ENCODE measurements at places on chromosomes 6 and 20.
A peak's percentile ranks its signal among the peaks of the same experiment; 100 is the strongest.

- DNase-seq, result no peak
Measured at GRCh38 chr20:1163105-1163504, 21.7 kb downstream of the TMEM74B start.

GRCh38 chr6:37134396-37135191 is 35.4 kb upstream of the PIM1 start:
- DNase-seq, result no peak

GRCh38 chr20:50317116-50317515 is 126.5 kb downstream of the CEBPB start:
- no peak for DNase-seq

DNA sequence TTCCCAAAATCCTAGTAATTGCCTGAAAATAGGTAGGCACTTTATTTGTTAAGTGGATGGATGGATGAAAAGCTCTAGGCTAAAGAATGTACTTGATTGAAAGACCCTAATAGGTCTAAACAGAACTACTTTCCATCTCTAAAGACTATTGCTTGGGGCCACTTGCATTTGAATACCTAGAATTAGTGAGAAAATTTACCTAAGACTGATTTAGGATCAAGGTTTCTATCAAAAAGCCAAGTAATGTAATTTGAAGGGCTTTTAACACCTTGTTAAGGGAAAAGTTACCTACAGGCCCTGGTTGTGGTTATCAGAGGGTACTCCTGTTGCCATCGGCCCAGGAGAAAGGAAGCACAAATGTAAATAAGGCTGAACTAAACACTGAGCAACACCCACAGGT is 580.7 kb downstream of the LMBRD1 start:
- DNase-seq, result no peak

GRCh38 chr20:3553663-3554062 is 82.8 kb downstream of the ATRN start:
- no peak for DNase-seq

DNA sequence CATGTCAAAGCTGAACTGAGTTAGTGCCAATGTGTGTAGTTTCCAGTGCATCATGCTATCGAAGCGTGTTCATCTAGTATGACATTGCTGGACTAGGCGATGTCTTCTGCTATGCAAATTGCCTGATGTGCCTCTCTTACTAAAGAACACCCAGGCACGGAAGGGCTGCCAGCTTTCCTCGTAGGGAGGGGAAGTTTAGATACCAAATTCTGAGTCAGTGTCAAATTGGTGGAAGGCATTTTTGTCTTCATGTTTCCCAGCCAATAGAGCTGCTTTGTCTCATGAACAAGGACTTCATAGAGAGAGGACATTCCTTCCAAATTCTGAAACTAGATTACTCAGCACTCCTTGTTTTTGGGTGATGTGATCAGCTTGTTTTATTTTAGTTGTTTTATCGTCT is 320.1 kb downstream of the BTBD3 start:
- peak; percentile 91 for DNase-seq

GRCh38 chr20:48599106-48599747 is 228.6 kb downstream of the PREX1 start:
- no peak for DNase-seq

DNA sequence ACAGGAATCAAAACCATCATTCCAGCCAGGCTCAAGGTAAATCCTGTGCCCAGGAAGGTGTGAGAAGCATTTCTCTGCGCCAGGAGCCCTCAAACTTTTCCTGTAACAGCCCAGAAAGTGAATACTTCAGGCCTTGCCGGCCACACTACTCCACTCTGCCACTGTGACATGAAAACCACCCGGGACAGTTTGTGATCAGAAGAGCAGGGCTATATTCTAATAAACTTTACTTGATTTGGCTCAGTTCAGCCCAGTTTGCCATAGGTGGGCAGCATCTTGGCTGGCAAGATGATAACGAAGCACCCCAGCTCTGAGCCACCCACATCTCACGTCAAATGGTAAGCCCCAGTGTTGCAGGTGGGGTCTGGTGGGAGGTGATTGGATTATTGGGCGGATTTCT is 249.4 kb downstream of the DLL1 start:
- no peak for DNase-seq

DNA sequence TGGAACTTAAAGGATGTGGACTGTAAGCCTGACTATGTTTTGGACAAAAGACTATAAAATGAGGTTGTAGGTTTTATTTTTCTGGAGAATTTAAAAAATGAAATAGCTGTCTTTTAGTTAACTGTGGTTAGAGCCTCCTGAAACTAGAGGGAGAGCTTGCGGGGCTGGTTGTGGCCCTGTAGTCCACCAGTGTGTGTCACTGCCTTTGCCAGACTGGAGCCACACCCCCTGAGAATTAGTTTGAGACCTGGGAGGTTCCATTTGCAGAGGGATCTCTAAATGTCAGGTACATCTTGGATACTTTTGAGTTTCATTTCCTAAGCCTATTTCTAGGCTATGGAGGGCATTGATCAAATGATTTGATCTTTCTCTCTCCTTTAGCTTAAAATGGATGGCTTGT is 20.8 kb downstream of the ZC2HC1B start:
- no peak for DNase-seq

DNA sequence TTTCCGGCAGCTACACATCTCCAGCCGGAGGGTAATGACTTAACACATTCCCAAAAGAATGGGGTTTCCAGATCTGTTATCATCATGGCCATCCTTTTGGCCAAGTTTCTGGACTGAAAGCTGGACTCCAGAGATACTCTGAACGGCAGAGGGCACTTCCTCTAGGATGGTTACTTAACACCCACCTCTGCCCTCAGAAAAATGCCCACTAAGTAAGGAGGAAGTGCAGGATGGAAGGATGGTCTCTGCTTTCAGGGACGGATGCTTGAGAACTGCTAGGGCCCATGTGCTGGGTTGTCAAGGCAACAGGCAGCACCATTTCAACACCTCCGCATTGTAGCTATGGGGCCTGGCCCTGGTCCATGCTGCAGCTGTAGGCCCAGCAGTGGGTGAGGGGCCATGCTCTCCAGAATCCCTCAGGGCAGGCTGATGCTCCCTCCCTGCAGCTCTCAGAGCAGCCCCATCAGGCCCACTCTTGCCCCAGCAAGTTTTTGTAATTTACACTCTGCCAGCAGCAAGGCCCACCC is 16.5 kb upstream of the TGM3 start:
- DNase-seq, result no peak

- no peak for DNase-seq
Measured at GRCh38 chr6:158677906-158678578, 28.2 kb downstream of the SYTL3 start.

- DNase-seq, result no peak
Measured at GRCh38 chr6:168452685-168453377, 11.8 kb downstream of the SMOC2 start.

DNA sequence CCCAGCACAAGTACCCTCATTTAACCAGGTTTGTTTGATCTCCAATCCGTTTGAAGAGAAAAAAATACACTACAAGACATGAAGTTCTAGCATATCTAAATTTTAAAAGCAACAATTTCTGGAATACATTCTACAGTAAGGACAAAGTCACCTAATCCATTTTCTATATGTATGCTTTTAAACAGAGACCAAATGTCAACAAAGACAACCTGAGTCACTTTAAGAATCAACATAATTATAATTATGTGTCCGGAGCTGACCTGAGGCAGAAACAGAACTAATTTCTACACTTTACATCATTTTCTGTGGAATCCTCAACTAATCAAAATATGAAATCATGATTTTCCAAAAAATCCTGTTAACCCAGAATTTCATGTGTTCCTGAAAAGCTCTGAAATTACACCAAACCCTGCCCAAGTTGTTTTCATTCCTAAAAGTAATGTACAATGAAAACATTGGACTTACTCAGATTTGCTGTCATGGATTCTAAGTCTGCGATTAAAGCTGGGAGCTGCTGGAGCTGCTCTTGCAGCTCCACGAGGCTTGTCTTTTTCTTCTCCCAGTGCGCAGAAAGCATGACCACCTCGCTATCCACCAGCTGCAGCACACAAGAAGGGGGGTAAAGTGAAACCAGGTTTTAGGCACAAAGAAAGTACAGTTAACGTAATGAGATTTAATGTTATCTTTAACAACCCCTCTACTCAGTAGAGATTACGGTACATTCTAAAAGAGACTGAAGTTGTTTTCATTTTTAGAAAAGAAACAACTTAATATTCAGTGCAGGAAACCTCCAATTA is 35.8 kb downstream of the DTNBP1 start:
- DNase-seq, result no peak

GRCh38 chr6:119313937-119314884 is 35.4 kb downstream of the MAN1A1 start:
- no peak for DNase-seq

DNA sequence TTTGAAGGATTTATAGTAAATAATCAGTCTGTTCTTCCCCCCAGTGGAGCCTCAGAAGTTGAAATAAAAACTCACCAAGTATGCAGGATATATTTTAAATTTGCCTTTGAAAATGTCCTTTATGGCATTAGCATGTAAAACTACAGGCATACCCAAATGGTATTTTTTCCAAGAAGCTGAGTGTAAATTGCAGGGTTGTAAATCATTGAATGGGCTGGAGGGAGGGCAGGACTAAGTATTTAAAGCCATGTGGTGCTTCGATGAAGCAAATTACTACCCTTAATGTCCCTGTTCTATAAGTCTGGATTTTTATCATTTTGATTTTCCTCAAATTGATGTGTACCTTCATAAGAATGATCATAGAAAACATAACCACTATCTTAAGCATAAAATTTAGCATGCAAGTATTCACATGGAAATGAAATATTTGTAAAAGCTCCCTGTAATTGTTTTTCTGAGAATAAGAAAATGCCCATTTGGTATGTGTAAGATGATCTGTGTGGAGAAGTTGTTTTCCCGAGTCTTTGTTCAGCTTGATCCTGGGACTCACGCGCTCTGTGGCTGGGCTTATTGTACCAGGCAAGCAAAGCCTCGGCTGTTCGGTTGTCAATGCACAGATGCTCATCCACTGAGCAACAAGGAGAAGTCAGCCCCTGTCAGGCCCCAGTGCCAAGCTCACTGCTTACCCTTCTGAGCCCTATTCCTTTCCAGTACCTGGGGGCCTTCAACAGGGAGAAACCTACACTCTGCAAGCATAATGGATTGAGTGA is 66.7 kb downstream of the CD164 start:
- no peak for DNase-seq

- DNase-seq, result peak; percentile 53
Measured at GRCh38 chr20:46022411-46023147, 6.4 kb upstream of the SLC12A5 start.

DNA sequence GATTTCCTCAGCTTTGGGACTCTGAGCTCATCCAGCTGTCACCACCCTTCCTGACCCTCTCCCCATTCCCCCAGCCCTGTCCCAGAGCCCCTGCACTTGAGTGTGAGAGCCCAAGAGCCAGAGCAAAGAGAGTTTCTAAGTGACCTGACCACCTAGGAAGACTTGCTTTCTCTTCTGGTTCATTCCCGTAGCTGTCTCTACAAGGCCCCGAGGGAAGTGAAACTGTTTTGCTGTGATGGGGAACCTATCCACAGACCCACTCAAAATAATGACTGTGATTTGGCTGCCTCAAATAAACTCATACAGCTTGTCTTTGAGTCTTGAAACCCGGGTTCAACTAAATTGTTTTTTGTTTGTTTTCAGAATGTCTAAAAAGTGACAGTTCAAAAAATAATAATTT is 74.6 kb upstream of the XRN2 start:
- DNase-seq, result no peak

- no peak for DNase-seq
Measured at GRCh38 chr6:79180052-79180451, 54.4 kb downstream of the HMGN3 start.

- no peak for DNase-seq
Measured at GRCh38 chr20:63881451-63882226, 13.3 kb upstream of the DNAJC5 start.

- peak; percentile 61 for DNase-seq
Measured at GRCh38 chr6:26553264-26553634, 15.1 kb downstream of the HMGN4 start.

- DNase-seq, result no peak
Measured at GRCh38 chr6:107968081-107968480, 10.1 kb upstream of the SEC63 start.

GRCh38 chr20:62800314-62801259 is 4.0 kb upstream of the OGFR start:
- DNase-seq, result no peak

DNA sequence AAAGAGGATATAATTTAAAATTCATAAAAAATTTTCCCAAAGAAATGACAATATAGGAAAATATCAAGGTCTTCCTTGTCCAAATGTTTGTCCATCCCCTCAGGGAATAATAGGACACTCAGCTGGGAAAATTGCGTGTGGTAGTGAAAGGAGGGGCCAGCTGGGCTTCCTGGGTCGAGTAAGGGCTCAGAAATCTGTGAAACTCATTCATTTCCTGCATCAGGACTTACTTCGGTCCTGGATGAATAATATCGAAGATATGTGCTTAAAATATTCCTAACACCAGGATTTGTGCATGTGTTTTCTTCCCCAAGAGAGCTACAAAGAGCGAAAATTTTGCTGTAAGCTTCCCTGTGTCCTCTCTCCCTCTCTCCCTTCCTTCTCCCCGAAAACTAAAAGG is 118.2 kb upstream of the GJE1 start:
- peak; percentile 25 for DNase-seq

DNA sequence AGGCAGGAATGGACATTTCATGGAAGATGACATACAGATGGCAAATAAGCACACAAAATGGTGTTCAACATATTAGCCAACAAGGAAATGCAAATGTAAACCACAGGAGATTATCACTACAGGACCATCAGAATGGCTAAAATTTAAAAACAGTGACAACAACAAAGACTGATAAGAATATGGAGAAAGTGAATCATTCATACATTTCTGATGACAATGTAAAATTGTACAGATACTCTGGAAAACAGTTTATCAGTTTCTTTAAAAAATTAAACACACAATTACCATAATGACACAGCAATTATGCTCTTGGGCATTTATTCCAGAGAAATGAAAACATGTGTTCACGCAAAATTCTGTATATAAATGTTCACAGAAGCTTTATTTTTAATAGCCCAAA is 105.8 kb upstream of the RUNX2 start:
- no peak for DNase-seq

- DNase-seq, result peak; percentile 75
Measured at GRCh38 chr20:51128198-51128597, 105.3 kb upstream of the KCNG1 start.

- no peak for DNase-seq
Measured at GRCh38 chr6:14092316-14092715, 25.3 kb upstream of the CD83 start.

- no peak for DNase-seq
Measured at GRCh38 chr6:111683749-111684267, 78.1 kb upstream of the TRAF3IP2 start.

- no peak for DNase-seq
Measured at GRCh38 chr20:64119301-64119680, 11.9 kb upstream of the NPBWR2 start.

DNA sequence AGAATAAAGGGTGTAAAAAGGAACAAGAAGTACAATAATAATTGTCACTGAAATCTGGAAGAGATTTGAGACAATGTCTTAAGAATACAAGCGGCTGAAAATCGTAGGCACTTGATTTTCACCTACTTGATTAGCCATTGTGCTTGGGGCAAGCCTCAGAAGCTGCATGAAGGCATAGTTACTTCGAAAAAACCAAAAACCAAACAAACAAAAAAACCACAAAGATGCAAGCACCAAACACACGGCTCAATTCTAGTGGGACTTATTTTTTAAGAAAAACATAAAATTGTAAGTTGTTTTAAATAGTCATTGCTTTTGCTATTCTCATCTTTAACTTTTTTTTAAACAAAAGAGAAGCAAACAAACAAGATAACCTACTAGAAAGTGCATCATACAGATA is 235.6 kb downstream of the OGFRL1 start:
- no peak for DNase-seq

GRCh38 chr6:145583753-145584152 is 151.6 kb downstream of the EPM2A start:
- DNase-seq, result no peak
